HT-29 (cell line): ENCODE measurements at places on chromosomes 2 and 18. TPM values are rescaled to one million over a fixed set of nuclear protein-coding genes. Genes with fewer than 3 reads are reported as not detected.
A peak's percentile ranks its signal among the peaks of the same experiment; 100 is the strongest.

GRCh38 chr18:56721491-56721890 is 70.3 kb downstream of the WDR7 start:
- DNase-seq, result no peak

The CHAC2 gene
- 10.3 and 11.7 TPM in 2 replicates for total RNA-seq

GRCh38 chr18:42854558-42854957 is 260.9 kb downstream of the RIT2 start:
- DNase-seq, result no peak

DNA sequence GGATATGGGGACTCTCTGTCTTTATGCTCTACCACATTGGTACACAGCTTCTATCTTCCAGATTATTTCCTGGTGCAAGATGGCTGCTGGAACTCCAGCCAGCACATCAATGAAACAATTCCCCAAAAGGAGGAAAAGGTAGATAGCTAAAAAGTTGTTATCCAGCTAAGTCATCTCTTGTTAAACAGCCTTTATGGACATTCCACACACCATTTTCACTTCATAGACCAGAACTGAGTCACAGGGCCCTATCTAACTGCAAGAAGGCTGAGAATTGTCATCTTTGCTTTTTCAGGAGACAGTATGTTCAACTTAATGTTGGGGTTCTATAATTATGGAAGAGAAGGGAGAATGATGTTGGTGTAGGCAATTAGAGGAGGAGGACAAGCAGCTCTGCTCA is 133.3 kb upstream of the NOSTRIN start:
- DNase-seq, result no peak

The DES gene
- total RNA-seq, result 0.63 TPM in 1 of 2 replicates, not detected in the other

- DNase-seq, result no peak
Observed at GRCh38 chr2:15736396-15737180, 144.9 kb downstream of the DDX1 start.

- DNase-seq, result no peak
Observed at GRCh38 chr2:127314193-127314988, 20.4 kb upstream of the ERCC3 start.

The RNU2-63P gene
- total RNA-seq, result not detected in 2 replicates

- no peak for DNase-seq
Observed at GRCh38 chr2:64324746-64325410, 129.1 kb upstream of the LGALSL start.

DNA sequence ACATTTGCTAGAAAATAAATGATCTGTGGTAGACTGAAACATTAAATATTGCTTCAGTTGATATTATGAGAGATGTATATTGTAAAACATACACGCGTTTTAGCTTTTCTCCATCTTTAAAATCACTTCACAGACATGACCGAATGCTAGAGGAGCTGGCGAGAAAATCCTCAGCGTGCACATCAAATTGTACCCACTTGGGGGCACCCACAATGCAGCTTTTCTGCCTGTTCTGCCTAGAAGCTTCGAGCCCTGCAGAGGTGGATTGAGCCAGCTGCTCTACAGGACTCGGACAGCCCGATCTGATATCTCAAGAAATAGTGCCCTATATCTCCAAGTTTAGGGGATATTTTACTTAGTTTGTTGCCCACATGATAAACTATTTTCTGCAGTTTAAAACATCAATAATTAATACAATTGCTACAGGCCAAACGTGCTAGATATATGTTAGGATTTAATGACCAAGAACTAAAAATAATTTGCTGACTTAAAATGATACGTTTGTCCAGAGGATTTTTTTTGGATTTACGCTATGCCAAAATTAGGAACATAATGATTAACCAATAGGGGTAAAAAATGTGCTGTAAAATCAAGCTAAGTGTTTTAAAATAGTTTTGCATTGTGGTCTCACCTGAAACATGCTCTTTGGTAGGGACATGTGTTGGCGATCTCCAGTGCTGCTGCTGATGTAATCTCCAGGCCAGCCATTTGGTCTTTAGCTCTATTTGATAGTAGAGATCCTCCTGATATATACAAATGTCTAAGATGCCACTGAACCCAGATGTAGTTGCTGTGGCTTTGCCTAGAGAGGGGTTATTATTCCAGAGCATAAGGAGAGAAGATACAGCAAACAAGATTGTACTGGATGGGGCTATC is 22.3 kb upstream of the ATP5MC3 start:
- DNase-seq, result peak; percentile 82

GRCh38 chr2:215283221-215283620 is 28.6 kb upstream of the ATIC start:
- DNase-seq, result no peak

- DNase-seq, result no peak
Observed at GRCh38 chr2:60499651-60500265, 53.7 kb downstream of the BCL11A start.

DNA sequence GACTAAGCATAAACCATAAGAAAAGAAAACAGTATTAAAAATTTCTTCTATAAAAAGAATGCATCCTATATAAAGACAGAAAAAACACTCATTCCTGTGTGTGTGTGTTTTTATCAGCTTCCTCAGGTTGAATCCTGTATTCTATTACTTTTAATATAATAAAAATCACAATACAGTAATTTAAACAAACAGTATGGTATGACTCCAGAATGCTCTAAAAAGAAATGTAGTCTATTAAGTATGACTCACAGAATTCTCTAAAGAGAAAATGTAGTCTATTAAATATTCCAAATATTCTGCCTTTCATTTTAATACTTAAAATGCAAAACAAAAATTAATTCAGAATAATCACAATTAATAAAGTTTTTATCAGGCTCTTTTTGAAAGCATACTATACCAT is 19.8 kb downstream of the CCDC88A start:
- DNase-seq, result no peak

DNA sequence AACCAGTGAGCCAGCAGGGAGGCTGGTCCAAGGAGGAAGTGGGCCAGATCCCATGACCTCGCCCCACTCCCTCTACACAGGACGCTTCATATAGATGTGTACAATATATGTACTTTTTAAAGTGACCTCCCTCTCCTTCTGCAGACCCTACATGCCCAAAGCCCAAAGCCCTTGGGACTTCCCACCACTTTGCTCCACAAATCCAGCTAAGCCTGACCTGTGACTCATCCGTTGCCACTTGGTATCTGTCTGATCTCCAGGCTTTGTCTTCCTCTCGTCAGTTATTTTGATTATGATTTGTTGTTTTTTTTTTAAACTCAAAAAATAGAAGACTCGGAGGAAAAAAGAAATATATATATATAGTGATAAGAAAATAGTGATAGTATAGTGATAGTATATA is 470.8 kb downstream of the KCNJ3 start:
- DNase-seq, result no peak

GRCh38 chr18:34767601-34768027 is 57.5 kb downstream of the DTNA start:
- no peak for DNase-seq

DNA sequence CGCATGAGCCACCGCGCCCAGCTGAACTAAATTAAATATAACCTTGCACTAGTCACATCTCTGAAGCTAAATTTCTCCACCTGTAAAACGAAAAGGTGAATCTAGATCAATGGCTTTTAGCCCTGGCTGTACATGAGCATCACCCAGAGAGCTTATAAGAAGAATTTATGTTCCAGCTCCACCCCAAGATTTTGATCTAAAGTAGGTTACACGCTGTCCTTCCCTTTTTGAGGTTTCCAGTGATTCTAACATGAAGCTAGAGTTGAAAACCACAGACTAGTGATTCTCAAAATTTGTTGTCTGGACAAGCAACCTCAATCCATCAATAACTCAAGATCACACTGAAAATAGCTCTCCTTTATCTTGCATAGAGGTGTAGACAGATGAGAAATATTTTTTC is 208.8 kb upstream of the CRIM1 start:
- DNase-seq, result no peak

DNA sequence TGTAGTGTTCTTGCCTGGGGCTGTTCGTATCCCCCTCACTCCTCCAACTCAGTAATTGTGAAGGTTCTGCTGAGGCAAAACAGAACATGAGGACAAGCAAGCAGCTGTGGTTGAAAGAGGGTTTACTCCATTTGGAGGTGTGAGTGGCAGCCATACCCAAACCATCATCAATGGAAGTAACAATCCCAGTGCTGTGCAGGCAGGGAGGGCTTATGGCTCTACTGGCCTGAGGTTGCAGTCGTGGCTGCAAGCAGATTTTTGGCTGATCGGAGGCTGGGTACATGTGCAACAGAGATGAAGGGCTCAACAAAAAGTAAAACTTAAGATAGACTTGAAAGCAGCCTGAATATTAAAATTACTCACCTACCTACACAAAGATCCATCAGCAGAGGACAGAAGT is 13.2 kb downstream of the SRSF7 start:
- no peak for DNase-seq

DNA sequence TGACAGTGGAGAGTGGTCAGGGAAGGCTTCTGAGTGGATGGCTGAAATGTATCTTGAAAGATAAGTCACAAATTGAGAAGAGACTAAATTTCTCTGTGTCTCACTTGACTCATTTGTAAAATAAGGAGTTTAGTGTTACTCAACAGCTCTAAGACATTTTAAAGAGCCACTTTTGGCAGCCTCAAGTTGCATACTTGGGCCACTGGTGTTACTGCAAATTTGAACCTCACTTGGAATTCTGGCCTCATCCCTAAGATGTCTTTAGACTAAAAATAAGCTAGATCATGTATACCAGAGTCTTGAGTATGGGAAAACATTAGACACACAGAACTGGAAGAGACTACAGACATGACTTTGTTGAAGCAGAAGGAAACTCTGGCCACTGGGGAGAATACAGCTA is 4.5 kb upstream of the MTLN start:
- no peak for DNase-seq

GRCh38 chr2:221747289-221747972 is 175.3 kb upstream of the EPHA4 start:
- no peak for DNase-seq

The TSPYL6 gene
- total RNA-seq, result 0.13 TPM in 1 of 2 replicates, not detected in the other

DNA sequence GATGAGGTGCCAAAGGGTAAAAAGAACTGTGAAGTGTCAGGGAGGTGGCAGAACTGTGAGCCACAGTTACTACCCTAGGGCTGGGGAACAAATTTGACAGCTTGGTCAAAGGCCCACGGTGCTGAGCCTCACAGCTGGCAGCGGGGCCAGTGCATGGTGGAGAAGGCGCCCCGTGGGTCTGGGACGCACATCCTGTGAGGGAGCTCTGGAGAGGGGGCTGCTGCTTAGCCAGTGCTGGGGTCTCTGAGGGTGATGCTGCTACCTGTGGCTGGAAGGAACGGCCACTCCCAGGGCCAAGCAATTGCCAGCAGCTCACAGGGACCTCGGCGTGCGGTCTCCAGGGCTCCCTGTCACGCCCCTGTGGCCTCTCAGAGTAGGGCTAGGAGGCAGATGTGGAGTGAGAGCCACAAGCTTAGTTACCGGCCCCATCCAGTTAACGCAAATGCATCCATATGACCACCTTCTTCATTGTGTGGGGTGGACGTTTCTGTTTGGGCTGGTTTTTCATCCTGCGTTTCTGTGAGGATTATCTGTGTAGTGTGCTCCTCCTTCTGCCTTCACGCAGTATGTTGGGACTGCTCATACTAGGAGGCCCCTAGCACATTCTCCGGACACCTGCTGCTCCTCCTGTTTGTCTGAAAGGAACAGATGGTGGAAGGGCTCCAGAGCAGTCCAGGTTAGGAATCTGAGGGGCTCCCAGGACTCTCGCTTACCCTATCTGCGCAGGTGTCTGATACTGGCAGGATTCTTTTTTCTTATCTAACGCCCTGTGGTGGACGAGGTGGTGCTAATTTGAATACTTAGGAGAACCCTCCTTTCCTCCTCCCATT is 26.0 kb downstream of the STK25 start:
- DNase-seq, result no peak

- DNase-seq, result no peak
Observed at GRCh38 chr2:238369591-238370040, 49.3 kb downstream of the TRAF3IP1 start.

The C1GALT1C1L gene
- 0.78 and 1.4 TPM in 2 replicates for total RNA-seq

The CIB4 gene
- not detected in 2 replicates for total RNA-seq

The SAG gene
- total RNA-seq, result not detected in 2 replicates

DNA sequence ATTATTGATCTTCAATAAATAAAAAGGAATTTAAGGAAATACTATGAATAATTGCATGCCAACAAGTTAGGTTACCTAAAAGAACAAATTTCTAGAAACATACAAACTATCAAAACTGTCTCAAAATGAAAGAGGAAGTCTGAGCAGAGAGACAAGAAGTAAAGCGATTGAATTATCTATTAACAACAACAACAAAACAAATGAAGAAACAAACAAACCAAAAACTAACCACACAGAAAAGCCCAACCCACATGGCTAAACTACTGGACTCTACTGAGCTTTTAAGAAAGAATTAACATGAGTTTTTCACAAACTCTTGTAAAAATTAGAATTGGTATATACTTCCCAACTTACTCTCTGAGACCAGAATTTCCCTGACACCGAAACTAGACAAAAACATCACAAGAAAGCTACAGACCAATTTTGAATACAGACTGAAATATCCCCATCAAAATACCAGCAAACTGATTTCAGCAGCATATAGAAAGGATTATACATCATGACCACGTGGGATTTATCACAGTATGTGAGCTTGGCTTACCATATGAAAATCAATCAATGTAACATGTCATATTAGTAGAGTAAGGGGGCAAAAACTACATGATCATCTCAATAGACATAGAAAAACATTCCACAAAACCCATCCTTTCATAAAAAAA is 16.6 kb upstream of the GALNT1 start:
- no peak for DNase-seq

The LINC00305 gene
- total RNA-seq, result not detected in 2 replicates

- peak; percentile 12 for DNase-seq
Observed at GRCh38 chr2:137096693-137097092, 331.3 kb downstream of the THSD7B start.

The HMSD gene
- total RNA-seq, result not detected in 2 replicates

The ASB3 gene
- total RNA-seq, result 6.3 and 9.5 TPM in 2 replicates

DNA sequence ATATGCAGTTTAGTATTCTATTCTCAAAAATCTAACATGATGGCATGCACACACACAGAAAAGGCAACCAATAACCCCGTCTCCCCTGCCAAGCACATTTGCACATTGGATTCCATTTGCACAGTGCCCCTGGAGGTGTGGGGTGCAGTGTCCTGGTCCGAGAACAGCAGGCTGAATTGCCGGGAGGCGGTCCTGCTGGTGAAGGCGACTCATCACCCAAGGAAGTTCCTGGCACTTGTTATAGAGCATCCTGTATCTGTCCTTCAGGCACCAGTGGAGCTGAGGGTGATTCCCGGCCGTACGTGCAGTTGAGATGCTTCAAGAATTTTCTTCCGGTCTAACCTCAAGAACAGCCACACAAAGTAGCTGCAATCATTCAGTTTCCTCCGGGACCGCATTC is 73.0 kb upstream of the RAB12 start:
- DNase-seq, result peak; percentile 3
